Urinary bladder (tissue), 4 donors: ENCODE measurements at places on chromosomes 13 and 19. TPM values are rescaled to one million over a fixed set of nuclear protein-coding genes. Genes with fewer than 3 reads are reported as not detected.

SIX5 gene
- total RNA-seq = 10.4 TPM

NXNL1 gene
- total RNA-seq = not detected

ZNF888 gene
- total RNA-seq = 21.3 TPM

ZNF816 gene
- total RNA-seq = 27.4 TPM

ZNF132 gene
- 11.9 TPM for total RNA-seq

HSD11B1L gene
- 3.6 TPM for total RNA-seq

SPPL2B gene
- total RNA-seq = 26.9 TPM

ALKBH7 gene
- total RNA-seq = 38.4 TPM

SIGLEC7 gene
- 0.85 TPM for total RNA-seq

TGFB1 gene
- 9.2 TPM for total RNA-seq

KASH5 gene
- total RNA-seq = not detected
